ENCODE measurements at places on chromosomes 1 and 21.

DNA sequence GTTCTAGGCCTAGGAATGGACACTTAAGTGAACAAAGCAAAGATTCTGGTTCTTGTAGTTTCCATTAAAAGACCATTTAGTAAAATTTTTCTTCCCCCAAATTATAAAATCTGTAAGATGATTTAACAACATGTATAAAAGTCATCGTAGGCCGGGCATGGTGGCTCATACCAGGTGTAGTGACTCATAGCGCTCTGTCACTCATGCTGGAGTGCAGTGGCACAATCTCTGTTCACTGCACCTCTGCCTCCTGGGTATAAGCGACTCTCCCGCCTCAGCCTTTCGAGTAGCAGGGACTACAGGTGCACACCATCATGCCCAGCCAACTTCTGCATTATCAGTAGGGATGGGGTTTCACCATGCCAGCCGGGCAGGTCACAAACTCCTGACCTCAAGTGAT, 9.1 kb downstream of the ASPM start:
- no peak for DNase-seq

GRCh38 chr1:22223176-22223575, 80.3 kb upstream of the WNT4 start:
- DNase-seq = no peak

DNA sequence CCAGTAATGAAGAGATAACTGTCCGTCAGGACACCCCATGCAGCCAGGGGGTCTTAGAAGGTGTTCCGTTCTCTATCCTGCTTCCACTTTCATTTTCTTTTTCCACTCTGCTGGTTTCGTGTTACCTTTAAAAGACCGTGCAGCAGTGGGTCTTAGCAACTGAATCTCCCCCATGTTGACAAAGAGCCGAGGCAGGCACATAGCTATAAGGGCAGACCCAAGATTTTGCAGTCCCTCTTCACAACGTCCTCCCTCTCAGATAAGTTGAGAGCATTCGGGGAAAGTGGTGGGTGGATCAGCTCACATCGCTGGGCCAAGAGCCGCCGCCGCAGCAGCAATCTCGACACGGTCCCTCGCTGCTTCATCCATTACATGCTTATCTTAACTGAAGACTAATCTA, 355.5 kb downstream of the LMO4 start:
- DNase-seq = no peak

- no peak for DNase-seq
Observed at GRCh38 chr1:230797376-230797920, 50.3 kb downstream of the CAPN9 start.

- DNase-seq = no peak
Observed at GRCh38 chr1:40776236-40777072, 7.1 kb upstream of the KCNQ4 start.

- DNase-seq = no peak
Observed at GRCh38 chr1:68148631-68149030, 83.7 kb downstream of the WLS start.

GRCh38 chr1:7153464-7153863, 368.2 kb downstream of the CAMTA1 start:
- DNase-seq = no peak

GRCh38 chr1:244494653-244495052, 33.6 kb downstream of the CATSPERE start:
- DNase-seq = no peak

DNA sequence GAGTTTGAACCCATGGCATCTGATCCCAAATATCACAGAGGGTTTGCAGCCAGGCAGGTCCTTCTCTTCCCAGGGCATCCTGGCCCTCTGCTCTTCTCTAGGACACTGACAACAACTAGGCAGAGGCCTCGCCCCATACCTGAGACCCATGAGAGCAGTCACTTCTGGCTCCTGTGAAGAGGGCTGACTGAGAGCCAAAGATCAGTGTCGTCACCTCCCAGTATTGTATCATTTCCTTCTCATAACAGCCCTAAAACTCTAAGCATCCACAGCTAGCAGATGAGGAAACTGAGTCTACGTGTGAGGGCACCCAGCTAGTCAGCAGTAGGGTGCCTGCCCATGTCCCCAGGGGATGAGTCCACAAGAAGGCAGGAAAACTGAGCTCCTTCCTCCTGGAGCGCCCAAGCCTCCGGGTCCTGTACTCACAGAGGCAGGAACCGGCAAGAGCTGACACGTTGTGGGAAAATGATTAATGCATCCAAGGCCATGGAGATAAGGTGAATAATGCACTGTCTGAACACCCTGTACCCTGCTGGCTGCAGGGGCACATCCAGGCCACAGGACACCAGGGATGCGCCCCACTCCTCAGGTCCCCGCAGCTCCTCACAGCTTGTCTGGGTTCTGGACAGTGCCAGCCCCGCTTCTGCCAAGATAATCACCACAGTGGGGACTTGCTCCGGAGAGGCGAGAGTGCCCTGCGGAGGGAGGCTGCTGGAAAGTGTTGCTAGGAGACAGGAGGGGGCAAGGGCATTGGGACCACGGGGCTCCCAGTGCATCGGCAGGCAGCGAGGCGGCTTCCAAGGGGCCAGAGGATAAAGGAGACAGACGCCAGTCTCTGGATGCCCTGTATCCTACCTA, 340.0 kb downstream of the NPHP4 start:
- DNase-seq = no peak

- no peak for DNase-seq
Observed at GRCh38 chr1:168476588-168477385, 67.0 kb downstream of the XCL2 start.

DNA sequence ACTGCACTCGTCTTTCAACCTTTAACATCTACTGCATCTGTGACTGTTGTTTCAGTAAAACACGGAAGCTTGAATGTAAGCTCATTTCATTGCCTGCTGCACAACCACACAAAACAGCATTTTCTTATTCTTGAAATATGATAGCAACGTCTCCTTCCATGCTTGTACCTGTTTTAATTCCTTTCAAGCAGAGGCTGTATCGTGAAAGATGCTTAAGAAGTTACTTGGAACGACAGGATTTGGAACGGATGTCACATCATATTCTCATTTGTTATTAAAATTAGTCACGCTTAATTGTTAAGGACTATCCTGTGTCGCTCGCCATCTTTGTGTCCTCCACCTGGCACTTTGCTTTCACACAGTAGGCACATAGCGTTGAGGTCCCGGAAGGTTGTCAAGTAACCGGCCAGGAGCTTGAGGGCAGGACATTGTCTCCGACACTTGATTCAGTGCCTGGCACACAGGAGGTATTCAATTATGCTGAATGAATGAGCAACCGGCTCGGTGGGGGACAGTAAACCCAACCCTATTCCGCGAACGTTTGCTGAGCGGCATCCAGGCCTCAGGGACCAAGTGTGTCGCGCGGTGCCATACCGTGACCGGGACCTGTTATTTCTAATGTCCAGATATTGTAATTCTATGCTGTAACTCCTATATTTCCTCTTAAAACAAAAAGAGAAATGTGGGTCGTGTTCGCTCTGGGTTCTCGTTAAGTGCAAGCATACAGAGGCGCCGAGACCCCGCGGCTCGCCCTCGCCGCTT, 499 bp upstream of the SH3GLB1 start:
- no peak for DNase-seq

DNA sequence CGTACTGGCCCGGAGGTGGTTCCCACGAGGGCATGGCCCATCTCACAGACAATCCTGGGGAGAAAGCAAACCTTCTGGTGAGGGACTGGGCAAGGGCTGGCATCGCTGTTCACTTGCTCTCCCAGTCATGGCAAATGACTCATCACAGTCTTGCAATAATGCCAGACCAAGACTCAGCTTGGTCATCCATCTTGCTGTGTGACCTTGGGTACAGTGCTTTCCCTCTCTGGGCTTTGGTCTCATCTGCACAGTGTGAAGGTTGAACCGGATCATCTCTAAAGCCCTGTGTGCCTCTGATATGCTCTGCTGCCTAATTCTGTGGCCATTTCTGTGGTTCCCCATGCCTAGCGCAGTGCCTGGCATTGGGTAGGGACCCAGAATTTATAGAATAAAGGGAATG, 143.6 kb upstream of the CD34 start:
- DNase-seq = no peak

- DNase-seq = no peak
Observed at GRCh38 chr1:159014003-159014571, 4.4 kb downstream of the IFI16 start.

GRCh38 chr1:21773585-21773984, 9.4 kb downstream of the USP48 start:
- DNase-seq = no peak

- DNase-seq = no peak
Observed at GRCh38 chr1:111032295-111032897, 68.7 kb upstream of the LRIF1 start.

GRCh38 chr1:104665300-104665699, 915.6 kb downstream of the AMY1C start:
- DNase-seq = no peak

- no peak for DNase-seq
Observed at GRCh38 chr1:63662056-63662836, 69.0 kb downstream of the PGM1 start.

DNA sequence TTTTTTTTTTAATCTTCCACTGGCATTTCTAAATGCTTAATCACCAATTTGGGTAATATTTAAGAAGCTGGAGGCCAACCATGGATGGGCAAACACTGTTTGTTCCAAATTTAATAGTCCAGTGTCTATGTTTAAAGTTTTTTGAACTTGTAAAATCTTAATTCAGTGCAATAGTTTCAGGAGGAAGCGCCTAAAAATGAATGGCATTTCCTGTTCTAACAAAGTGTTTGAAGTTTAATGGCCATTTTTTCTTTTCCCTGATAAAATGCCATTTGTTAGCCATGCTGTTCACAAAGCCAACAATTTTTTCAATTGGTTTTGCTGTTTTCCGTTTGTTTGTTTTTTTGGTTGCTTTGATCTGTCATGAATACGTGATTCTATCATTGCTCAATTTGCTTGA, 552.1 kb downstream of the LMO4 start:
- no peak for DNase-seq

GRCh38 chr1:151613282-151613780, 1.5 kb downstream of the SNX27 start:
- no peak for DNase-seq

DNA sequence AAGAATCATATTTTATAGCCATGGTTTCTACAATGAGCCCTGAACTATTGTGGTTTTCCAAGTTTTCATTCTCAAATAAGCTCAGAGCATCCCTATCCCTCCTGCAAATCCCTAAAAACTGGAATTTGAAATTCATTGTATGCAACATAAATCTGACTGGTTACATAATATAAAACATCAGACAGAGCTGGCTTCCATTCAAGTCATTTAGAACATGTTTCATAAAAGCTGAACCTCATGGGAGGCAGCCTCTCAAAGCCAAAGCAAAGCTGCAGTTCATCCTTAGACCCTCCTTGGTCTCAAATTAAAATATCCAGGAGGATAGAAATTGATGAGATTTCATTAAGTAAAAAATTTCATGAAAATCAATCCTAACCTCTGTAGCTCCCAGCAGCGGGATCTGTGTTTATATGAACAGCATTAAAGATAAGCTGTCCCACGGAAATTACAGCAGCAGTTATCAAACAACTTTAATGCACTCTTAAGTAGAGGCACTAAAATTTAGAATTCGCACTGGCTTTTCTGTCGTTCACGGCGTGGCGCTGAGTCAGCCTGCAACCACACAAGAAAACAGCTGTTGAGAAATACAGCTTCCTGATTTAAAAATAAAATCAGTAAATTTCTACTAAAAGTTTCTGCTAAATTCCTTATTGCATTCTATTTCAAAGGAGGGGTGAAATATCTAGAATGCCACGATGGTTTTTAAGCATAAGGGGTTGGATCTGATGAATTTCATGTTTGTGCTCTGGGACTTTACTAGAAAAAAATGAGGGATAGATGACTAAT, 99.9 kb upstream of the TIAM1 start:
- no peak for DNase-seq

DNA sequence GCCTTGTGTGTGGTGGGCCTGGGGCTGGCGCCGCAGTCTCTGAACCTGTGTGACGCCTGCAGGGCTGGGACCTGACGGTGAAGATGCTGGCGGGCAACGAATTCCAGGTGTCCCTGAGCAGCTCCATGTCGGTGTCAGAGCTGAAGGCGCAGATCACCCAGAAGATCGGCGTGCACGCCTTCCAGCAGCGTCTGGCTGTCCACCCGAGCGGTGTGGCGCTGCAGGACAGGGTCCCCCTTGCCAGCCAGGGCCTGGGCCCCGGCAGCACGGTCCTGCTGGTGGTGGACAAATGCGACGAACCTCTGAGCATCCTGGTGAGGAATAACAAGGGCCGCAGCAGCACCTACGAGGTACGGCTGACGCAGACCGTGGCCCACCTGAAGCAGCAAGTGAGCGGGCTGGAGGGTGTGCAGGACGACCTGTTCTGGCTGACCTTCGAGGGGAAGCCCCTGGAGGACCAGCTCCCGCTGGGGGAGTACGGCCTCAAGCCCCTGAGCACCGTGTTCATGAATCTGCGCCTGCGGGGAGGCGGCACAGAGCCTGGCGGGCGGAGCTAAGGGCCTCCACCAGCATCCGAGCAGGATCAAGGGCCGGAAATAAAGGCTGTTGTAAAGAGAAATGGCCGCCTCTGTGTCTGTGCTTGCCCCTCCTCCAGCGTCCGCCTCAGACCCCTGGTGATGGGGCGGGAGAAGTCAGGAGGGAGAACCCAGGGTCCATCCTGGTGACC, 788 bp downstream of the ISG15 start:
- DNase-seq = no peak

DNA sequence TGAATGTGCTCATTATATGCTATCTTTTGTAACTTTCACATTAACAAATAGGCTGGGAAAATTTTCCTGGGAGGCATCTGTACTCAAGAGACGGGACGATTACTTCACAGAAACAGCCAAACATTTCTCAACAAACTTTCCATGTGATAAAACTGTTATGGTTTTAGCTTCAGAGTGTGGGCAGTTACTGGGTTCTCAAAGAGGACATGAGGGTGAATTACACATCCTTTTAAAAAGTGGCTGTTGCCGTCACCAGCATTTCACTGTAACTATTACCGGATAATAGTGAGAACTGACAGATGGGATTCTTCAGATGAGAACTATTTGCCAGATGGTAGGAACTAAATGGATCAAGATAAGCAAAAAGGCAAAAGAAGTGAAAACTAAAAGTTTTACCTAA, 109.1 kb downstream of the APP start:
- DNase-seq = no peak

GRCh38 chr1:34829250-34829649, 30.3 kb downstream of the SMIM12 start:
- DNase-seq = no peak

DNA sequence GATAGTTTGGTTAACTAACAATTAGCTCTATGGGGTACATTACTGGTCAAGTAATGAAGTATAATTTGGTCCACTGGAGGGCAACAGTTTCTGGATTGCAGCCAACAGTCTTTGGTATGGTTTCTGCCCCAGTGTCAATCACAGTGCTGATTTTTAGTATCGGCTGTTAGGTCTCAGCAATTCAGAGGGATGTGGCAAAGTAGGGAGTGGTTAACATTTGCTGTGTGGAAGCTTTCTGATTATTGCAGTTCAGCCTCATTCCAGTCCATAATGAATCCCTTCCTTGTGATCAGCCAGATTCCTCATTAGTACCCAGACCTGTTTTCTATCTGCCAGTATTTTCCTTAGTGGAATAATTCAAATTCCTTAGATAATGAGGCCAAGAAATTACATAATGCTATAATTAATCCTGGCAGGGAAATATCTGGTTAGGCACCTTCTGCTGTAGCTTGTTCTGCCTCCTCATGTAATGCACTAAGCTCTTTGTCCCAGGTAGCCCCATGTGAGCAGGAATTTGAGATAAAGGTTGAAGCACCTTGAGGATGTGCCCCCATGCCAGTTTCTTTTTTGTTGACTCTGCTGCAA, 14.0 kb downstream of the F3 start:
- DNase-seq = no peak
